OCI-M1 (cell line): ENCODE measurements at places on chromosomes 16 and 17.

- DNase-seq, result no peak
Measured at GRCh38 chr17:80683625-80684104, 139.0 kb downstream of the RPTOR start.

- DNase-seq, result no peak
Measured at GRCh38 chr17:70661342-70662222, 492.2 kb downstream of the KCNJ2 start.

DNA sequence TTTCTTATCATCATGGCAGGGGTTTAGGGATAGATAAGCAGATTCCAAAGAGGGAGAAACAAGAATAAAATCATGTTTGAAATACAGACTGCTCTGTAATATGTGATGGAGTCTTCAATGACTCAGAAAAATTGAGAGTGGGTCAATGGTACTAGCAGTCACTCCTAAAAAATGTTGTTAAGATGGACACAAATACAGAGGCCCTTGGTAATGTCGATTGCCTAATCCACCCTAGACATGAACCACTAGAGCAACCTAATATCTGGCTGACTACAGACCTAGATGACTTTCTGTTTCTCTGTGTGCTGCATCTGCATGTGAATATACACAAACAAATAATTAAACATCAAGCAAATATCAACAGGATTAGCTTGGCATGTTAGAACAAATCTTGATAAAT, 135.8 kb downstream of the CDH8 start:
- no peak for DNase-seq

DNA sequence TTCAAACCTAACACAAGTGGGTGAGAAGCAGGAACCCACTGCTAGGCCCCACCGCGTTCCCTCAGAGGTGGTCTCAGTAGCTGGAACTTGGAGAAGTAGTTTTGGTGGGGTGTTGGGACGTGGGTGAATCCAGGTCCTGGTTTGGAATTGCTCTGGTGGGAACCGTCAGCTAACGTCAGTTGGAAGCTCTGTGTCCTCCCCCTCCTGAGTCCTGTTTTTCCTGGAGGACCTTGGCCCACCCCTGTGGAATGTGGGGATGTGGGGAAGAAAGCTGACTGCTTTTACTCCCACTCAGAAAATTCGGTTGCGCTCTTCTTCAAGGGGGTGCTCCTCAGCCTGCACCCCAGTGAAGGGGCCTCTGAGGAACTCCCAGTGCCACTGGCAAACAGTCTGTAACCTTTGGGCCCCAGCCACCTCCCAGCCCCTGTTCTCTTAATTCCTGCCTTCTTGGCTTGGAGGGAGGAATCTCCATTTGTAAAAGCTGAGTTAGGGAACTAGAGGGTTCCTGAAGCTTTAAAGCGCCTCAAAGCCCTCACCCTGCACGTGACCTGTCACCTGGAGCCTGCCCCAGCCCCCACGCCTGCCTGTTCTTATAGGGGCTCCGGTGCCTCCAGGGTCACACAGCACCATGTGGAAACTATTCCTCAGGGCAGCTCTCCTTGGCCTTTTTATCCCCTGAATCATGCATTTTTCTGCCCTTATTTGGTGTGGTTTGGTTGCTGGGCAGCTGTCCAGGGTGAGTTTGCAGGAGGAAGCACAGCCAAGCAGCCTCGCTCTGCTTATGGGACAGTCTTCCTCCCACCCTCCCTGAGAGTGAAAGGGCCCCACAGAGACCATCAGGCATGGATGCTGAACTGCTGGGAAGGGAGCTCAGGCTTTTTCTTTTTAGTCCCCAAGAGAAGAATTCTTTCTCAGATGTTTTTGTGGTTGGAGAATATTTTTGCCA, 16.2 kb upstream of the NAGLU start:
- peak; percentile 84 for DNase-seq

DNA sequence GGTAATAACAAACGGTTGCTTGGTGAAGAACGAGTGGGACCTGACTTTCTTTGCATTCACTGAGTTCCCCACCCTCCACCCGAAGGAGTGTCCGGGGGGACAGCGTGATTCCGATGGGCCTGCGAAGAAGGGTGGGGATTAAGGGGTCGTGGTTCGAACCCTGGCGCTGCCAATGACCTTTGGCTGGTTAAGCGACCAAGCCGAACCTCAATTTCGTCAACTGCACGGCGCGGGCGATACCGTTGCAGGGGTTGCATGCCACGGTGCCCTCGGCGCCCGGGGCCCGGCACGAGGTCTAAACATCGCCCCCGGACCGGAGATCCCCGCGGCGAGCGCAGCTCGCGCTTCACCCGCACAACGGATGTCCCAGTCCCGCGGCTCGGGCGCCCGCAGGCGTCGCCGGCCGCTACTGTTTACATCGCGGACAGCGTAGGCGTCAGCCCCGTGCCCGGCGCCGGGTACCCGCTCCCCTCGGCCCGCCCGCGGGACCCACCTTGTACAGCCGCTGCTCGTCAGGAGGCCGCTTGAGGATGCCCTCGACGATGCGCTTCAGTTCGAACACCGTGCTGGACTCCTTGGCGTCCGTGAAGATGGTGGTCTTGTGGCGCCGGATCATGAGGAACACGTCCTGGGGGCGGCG, 460 bp downstream of the ELOB start:
- peak; percentile 54 for DNase-seq

DNA sequence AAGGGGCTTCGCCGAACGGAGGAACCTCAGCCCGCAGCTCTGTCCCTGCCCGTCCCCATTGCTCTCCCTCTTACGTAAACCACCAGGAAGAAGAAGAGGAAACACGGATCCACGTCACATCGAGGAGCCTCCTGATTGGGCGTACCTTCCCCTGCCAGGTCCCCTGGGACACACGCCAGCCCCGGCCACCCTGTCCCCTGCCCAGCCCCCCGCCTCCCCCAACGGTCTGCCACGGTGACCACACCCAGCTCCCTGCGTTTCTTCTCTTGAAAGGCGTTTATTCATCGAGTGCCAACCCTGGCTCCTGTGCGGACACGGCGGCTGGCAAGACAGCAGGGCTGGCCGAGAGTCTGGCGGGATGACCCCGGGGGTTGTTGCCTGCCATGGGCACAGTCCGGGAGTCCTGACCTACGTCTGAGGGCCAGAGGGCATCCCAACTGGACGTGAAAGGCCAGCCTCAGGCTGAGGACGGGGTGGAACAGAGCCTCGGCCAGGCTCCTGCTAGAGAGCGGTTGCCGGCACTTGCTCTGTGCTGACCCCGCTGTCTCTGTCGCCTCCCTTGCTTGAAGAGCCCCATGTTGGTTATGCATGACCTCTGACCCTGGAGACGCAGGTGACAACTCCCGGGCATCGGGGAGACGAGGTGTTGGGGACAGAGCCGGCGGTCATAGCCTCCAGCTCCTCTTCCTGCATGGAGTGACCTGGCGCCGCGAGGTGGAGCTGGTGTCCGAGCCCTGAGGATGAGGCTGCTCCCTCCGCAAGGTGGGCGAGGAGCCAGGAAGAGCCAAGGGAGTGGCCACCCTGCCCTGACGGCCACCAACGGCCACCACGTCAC, 40.5 kb upstream of the ACSF3 start:
- peak; percentile 85 for DNase-seq

- no peak for DNase-seq
Measured at GRCh38 chr16:31295206-31295605, 35.4 kb downstream of the ITGAM start.

DNA sequence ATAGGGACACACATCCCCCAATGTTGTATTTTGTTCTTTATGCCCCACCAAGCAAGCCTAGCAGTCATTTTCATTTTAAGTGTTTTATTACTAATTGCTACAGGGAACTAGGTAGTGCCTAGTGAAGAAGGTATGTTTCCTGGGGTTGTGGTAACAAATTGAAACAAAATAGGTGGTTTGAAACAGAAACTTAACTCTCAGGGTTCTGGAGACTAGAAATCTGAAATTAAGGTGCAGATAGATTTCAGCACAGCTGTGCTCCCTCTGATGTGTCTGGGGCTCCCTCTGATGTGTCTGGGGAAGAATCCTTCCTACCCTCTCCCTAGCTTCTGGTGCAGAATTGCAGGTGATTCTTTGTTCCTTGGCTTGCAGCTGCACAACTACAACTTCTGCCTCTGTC, 390.1 kb downstream of the ZFHX3 start:
- DNase-seq, result no peak
